Activated CD4-positive, CD25-positive, alpha-beta regulatory T cell (primary cell): ENCODE measurements at places on chromosomes 6 and 20.

DNA sequence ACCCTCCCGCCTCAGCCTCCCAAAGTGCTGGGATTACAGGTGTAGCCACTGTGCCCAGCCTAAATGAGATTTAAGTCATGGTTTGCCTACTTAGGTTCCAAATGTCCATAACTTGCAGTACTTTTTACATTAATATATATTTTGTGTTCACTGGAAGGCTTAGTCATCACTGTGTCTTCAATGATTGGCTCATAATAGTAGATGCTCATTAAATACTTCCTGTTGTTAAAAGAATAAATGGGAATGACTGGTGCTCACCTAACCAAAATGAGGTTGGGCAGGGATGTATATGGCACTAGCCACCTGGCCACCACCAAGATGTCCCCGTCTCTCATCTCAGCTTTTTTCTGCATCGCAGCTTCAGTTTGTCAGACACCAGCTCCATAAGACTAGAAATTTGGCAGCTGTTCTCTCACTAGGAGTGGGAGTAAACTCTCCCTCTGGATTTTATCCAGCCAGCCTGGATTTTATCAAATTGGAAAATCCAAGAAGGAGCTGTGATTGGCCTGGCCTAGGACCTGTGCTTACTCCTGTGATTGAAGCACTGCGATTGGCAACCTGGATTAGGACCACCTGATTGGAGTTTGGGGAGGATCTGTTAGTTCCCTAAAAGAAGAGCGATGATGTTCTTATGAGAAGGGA is 1.1 kb upstream of the GLO1 start:
- no peak for DNase-seq

- no peak for DNase-seq
These were observed 189.0 kb downstream of the JARID2 start for GRCh38 chr6:15434823-15435380.

GRCh38 chr20:62921119-62921687 is 5.1 kb downstream of the DIDO1 start:
- no peak for DNase-seq

DNA sequence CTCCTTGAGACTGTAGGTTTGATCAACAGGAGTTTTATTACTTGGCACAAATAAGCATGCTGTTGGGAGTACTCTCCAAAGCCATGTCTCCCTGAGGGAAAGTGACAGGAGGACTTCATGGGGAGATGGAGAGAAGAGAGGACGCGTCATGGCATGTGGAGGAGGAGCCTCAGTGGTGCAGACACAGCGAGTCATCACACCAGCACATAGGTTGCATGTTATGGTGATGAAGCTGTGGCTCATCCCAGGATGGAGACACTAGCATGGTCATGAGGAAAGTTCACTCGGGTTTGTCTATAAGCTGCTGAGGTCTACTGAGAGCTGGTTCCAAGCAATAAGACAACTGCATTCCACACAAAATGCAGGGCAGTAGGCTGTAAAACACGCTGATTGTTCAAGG is 13.2 kb upstream of the SSTR4 start:
- DNase-seq = no peak

GRCh38 chr6:143594647-143595046 is 83.1 kb upstream of the PHACTR2 start:
- no peak for DNase-seq

GRCh38 chr6:7153789-7154188 is 46.0 kb downstream of the RREB1 start:
- no peak for DNase-seq

DNA sequence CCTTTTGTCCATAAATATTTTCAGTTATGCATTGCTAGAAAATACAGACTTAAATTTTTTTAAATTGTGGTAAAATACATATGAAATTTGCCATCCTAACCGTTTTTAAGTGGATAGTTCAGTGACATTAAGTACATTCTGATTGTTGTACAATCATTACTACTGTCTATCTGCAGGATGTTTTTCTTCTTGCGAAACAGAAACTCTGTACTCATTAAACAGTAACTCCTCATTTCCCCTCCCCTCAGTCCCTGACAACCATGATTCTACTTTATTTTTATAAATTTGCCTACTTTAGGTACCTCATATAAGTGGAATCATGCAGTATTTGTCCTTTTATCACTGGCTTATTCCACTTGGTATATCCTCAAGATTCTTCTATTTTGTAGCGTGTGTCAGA is 21.3 kb downstream of the TAF11 start:
- DNase-seq = no peak

GRCh38 chr6:45987856-45988255 is 27.8 kb downstream of the CLIC5 start:
- DNase-seq = no peak

GRCh38 chr6:6537488-6538260 is 50.8 kb upstream of the LY86 start:
- DNase-seq = no peak

GRCh38 chr6:49606721-49607390 is 29.8 kb downstream of the RHAG start:
- no peak for DNase-seq

DNA sequence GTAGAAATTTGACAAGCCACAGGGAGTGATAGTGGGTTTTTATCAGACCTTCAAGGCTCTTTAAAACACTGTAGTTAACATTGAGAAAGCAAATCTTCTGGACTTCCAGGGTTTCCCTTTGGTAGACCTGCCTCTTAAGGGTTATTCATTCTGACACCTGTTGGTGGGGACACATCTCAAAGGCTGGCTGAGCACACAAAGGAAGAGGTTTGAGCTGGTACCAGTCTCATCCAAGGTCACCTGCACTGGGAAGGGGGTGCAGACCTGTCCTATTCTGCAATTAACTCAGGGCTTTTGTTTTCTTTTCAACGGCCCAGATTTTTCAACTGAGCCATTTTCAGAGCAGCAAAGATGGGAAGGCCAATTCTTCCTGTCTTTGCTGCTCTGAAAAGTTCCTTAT is 45.6 kb downstream of the EDN1 start:
- DNase-seq = no peak

GRCh38 chr6:134835993-134836392 is 113.9 kb downstream of the ALDH8A1 start:
- no peak for DNase-seq

GRCh38 chr6:162239330-162239729 is 488.2 kb downstream of the PRKN start:
- no peak for DNase-seq

DNA sequence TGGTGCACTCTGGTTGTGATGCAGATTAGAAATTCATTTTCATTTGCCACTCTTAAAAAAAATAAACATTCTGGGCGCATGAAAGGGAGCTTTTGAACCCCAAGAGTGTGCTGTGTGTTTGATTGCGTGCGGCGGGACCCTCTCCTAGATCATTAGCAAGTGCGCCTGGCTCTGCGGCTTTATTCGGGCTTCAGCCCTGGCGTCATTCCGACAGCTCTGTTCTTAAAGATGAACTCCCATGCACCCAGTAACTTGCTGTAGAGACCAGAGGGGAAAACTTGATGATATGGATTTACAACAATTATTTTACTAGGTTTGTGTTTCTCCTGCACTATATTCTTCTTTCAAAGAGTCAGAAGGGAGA is 48.9 kb upstream of the ARMC2 start:
- DNase-seq = no peak

DNA sequence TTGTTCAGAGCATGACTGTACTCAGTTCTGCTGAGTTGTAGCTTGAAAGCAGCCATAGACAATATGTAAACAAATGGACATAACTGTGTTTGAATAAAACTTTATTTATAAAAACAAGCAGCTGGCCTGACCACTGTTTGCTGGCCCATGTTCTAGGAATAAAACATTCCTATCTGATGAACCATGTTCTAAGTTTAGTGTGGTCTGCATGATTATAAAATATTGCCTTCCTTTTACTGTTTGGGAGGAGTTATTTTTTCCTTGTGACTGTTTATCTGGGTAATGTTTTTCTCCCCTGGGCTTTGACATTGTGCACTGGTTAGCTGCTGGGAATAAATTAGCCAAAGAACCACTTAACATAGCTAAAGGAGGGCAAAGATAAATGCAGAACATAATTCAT is 55.1 kb downstream of the CDS2 start:
- DNase-seq = no peak

- DNase-seq = peak; percentile 24
These were observed 55.0 kb upstream of the FOXC1 start for GRCh38 chr6:1554476-1555310.

- no peak for DNase-seq
These were observed 227.7 kb downstream of the CBLN4 start for GRCh38 chr20:55777641-55778040.

- DNase-seq = no peak
These were observed 270.6 kb downstream of the KHDC1L start for GRCh38 chr6:72954716-72955115.

DNA sequence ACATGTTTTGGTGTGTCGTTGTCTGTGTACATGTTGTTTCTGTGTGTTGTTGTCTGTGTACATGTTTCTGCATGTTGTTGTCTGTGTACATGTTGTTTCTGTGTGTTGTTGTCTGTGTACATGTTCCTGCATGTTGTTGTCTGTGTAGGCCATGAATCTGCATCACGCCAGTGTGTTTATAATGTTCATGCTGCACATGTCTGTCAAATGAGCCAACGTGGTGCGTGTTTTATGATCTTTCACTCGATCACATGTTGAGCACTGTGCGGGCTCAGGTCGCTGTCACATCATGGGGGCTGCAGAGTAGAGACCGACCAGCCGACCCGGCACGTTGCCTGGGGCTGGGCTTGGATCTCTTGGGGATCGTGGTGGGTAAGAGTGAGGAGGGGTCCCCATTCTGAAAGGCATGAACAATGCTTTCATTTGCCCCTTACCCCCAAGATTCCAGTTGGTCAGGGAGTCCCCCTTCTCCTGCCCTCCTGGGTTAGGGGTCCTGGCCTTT is 26.5 kb upstream of the SLCO4A1 start:
- no peak for DNase-seq

DNA sequence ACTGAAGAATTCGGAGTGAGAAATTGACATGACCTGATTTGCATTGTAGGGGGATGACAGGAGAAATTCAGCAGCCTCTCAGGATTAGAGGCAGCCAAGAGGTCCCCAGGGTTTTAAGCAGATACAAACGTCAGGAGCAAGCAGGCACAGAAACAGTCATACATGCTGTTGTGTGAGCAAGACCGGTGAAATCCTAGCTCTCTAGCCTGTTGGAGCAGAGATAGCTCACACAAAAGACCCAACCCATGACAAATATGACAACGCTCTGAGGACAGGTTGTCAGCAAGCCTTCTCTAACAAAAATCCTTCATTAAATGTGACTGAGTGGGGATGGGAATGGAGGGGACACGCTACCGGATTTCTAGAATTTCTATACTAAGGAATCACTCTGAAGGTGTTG is 23.0 kb upstream of the AKAP12 start:
- no peak for DNase-seq

DNA sequence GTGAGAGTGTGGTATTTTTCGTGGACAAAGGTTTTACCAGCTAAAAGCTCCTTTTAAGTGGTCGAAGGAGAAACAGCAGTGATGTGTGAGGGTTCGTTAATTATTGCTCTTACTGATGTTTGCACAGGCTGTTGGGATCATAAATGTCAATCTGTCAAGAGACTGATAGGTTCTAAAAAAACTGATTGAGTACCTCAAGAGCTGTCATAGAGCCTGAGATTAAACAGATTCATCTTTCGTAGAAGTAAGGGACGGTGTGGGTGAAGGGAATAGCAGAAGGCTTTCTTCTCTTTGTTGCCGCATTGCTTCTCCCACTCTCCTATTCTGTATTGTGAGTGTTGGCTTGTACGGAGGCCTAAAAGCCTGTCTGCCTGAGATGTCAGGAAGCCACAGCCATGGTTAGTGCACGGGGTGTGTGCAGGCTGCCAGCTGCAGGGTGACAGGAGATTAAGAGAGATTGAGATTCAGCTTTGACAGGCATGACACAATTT is 291.0 kb downstream of the ZFAND3 start:
- no peak for DNase-seq

DNA sequence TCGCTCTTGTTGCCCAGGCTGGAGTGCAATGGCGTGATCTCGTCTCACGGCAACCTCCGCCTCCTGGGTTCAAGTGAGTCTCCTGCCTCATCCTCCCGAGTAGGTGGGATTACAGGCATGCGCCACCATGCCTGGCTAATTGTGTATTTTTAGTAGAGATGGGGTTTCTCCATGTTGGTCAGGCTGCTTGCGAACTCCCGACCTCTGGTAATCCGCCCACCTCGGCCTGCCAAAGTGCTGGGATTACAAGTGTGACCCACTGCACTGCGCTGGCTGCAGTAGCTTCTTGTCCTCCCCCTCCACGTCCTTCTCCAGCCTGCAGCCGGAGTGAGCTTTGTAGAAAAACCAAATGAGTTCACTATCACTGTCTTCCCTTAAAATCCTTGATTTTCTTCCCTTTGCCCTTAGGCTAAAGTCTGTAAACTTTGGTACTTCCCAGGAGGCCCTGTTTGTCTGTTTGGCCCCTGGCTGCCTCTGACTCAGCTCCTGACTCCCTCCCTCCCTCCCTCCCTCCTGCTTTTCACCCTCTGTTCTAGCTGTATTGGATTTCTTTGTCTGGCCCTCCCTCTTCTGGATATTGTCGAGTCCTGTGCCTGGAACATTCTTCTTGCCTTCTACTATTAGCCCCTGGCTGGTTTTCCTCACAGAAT is 12.9 kb downstream of the PARD6B start:
- DNase-seq = no peak

DNA sequence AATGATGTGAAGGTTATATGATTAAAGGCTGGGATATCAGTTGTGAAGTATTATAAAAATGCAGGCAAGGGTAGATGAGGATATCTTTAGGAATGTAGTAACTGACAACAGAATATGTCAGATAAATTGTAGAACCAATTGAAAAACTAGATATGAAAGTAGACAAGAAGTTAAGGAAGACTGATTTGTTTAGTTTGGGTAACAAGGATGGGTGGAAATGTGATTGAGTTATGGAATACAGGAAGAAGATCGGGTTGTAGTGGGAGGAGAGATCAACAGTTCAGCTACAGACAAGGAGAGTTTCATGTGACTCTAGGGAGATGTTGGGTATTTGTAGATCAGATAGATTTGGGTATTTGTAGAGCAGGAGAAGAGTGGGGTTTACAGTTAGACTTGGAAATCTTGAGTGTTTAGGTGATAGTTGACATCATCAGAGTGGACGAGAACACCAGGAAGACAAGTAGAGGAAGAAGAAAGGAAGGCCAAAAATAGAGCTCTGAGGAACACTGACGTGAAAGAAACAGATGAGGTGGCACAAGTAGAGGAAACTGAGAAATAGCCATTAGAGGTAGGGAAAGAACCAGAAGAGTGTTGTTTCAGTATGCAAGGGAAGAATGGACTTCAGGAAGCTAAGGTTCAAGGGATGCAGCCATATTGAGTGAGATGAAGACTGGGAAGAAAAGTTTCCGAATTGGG is 12.1 kb upstream of the TSPYL1 start:
- no peak for DNase-seq

GRCh38 chr6:76876922-76877553 is 586.3 kb downstream of the HTR1B start:
- DNase-seq = no peak

DNA sequence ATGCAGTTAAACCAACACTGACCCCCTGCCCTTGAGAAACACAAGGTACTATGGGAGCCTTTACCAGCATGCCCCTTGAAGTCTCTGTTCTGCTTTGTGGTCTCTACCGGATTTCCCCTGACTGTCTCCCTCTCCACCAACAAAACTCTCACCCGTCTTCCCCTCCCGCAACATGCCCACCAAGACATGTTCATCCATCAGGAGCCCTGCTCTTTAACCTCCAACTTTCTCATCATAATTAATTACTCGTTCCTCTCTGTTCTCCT is 1.1 kb downstream of the ZNF165 start:
- DNase-seq = no peak

GRCh38 chr6:111536910-111537527 is 54.0 kb upstream of the REV3L start:
- DNase-seq = no peak

GRCh38 chr6:105384004-105384403 is 18.9 kb downstream of the PREP start:
- DNase-seq = no peak

- DNase-seq = no peak
These were observed 186.7 kb downstream of the BMP2 start for GRCh38 chr20:6954219-6954618.
